ENCODE measurements at places on chromosomes 6 and 20.

GRCh38 chr6:24935366-24936152 is at the start of gene RIPOR2:
TSS of gene RIPOR2 (minus strand) at chr6:24935960. CDS start at chr6:24935898, 62 bp downstream.
- DNase-seq: peak; percentile 73

GRCh38 chr6:139490482-139490881 is 116.0 kb upstream of the CITED2 start:
- DNase-seq: no peak

GRCh38 chr6:149366267-149366921 is 33.7 kb upstream of the SUMO4 start:
- DNase-seq: no peak

DNA sequence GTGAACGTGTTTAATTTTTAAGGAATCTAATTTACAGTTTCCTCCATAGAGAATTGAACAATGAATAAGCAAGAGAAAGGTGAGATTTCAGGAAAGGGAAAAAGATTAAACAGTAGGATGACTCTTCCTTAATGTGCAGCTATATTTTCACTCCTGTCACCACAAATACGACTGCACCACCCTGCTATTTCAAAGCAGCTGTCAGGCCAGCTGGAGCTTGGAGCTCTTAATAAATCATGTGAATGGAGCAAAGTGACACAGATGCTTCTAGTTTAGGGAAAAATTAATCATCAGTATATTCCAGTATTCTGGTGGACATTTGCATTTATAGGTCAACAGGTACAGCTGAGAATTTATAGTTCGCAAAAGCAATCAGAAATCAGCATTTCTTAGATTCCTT is 56.5 kb upstream of the PKIB start:
- no peak for DNase-seq

DNA sequence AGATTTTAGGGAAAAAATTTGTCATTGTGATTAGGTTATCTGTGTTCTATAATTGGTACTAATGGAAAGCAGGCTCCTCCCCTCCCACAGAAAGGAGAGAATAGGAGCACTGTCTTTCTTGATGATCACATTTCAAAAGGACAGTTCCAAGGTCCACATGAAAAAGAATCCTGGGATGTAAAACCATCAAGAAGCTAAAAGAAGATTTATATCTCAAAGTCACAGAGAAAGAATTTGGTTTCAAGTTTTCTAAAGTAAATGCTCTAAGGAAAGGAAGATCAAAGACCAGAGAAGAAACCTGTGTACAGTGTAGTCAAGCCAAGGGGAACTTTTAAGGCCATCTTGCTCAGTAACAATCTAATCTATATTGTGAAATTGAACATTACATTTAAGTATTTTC is 652.7 kb upstream of the HS3ST5 start:
- no peak for DNase-seq

DNA sequence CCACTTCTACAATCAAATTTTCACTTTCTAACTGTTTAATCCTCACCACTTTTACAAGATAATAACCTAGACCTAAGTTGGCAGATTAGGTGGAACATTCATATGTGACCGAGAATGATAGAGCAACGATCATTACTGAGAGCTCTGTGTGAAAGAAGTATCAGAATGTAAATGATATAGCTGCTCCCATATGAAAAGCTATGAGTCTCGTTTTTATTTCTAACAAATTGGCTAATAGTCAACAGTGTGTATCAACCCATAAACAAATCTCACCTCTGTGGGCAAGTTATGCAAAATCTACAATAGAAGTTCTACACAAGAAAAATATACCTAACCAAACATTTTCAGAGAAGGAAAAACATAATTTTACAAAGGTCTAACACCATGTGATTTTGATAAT is 3.7 kb downstream of the LGSN start:
- no peak for DNase-seq

DNA sequence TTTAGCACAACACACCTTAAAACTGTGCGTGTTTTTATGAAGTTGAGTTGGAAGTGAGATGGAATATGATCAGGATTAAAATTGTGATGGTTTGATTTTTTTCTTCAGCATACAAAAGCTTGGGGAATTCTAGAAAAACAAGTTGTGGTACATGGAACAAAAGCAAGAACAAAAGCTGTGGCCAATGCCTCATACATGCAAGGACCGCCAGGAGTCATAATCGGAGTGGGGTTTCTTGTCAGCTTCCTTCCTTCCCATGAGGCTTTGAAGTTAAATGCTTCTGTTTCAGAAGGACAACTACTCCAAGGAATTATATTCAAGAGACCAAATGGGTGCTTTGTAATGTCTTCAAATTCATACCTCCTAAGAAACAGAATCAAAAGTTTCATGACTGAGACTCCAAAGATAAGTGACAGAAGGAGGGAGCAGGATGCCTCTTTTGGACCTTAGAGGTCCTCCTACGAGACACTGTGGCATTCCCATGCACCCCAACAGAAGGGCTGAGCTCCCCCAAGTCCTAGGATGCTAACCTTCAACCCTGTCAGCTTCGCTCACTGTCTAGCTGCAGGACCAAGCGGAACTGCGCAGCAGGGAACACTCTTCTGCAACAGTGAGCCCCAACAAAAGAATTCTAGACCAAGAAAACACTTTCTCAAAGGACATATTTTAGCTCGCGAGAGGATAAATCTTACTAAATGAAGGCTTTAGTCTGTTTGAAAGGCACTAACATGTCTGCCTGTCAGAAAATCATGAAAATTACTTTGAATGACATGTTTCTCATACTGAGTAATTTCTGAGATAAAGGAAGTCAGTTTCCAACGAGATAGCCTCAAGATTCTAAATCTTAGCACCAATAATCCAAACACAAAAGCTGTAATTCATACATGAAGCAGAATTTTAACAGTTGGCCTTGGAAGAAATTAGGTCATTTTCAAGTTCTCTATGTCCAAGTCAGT is 108.5 kb upstream of the NHSL1 start:
- DNase-seq: no peak

- peak; percentile 24 for DNase-seq
Observed at GRCh38 chr20:43691928-43692524, 25.1 kb downstream of the MYBL2 start.

GRCh38 chr6:106560996-106561685 is 68.2 kb downstream of the RTN4IP1 start:
- no peak for DNase-seq

- DNase-seq: no peak
Observed at GRCh38 chr6:109344226-109344625, 38.0 kb downstream of the CD164 start.

DNA sequence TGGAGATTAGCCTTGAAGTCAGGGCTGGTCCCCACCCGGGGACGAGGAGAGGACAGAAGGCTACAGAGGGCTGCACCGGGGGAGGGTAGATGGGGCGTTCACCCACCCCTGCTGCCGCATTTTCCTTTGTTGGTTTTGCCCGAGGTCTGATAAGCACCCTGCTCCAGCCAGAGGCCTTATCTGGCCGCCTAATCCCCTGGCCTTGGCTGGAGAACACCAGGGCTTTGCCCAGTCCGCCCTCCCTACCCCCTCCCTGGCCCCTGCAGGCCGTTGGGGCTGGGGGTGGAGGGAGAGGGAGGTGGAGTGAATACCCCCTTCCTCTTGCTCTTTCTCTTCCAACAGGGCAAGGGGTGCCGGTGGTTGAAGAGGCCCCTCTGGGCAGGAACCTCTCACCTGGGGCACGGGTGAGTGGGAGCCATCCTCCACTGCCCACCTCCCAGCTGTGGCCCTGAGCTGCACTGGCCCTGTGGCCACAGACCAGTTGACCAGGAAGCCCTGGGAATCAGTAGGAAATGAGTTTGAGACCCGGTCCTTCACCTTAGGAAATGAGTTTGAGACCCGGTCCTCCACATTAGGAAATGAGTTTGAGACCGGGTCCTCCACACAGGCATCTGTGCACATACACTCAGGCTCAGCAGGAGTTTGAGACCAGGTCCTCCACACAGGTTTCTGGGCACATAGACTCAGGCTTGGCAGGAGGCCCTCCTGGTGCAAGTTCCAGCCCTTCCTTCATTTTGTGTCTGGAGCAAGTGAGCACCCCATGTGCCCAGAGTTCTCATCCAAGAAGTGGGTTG is 12.0 kb upstream of the GATA5 start:
- no peak for DNase-seq

DNA sequence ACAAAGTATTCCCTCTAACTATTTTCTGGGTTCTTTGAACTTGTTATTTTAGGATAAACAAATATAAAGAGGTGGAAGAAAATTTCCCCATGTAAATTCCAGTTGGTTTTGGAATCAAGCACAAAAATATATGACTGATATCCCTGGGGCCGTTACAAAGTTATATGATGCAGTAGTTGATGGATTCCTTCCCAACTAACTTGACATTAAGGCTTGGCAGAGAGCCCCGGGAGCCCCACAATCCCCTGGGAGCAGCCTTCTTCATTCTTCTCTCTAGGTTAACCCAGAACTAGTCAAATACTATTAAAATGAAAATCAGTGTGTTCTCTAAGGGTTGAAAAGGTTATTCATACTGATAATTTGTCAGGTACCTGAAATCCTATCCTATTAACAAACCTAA is 508.9 kb upstream of the SOX4 start:
- DNase-seq: no peak

DNA sequence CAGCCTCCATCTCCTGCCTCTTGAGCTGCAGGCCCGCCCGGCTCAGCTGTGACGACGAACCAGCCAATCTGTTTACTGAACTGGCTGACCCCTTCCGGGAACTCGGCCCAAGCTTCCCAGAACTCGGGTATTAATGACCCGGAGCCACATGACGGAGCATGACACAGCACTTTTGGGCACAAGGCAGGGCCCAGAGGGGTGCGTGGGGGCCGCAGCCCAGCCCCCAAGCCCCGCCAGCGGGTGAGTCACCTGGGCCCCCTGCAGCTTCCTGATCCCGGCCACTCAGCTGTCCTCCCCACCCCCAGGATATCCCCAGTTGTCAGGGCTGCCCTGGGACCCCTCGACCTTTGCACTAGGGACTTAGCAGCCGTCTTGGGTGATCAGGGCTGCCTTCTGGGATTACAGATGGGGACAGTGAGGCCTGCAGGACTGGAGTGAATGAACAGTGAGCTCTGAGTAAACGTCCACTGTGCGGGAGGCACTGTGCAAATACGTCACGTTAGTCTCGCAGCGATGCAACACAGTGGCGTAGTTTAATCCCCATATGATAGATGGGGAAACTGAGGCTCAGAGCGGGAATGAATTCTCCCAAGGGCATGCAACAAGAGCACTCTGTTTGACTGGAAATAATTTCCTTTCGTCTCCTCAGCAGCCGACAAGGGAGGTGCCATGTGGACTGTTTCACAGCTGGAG is 102.1 kb downstream of the CEBPB start:
- DNase-seq: peak; percentile 37

DNA sequence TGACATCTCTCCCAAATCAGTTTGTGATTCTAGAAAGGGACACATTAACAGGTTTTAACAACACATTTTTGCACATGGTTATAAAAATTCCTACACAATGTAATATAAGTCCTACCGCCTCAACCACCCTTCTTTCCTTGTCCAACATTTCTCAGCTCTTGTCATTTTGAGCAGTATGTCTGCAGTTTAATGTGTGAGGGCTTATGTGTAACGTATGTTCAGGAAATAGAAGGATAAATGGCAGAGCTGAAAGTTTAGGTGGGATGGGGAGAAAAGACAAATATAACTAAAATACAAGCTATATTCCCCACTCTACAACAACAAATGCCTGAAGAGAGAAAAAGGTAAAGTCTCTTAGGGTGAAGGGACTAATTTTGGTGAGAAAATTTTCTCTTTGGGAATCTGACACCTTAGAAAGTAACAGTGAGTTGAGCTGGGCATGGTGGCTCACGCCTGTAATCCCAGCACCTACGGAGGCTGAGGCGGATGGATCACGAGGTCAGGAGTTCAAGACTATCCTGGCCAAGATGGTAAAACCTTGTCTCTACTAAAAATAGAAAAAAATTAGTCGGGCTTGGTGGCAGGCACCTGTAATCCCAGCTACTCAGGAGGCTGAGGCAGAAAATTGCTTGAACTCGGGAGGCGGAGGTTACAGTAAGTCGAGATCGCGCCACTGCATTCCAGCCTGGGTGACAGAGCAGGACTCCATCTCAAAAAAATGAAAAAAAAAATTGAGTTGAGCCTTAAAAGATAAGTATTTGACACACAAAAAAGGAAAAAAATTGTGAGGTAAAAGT is 5.1 kb downstream of the PNRC1 start:
- no peak for DNase-seq

GRCh38 chr6:47206626-47207025 is 103.1 kb downstream of the TNFRSF21 start:
- no peak for DNase-seq

DNA sequence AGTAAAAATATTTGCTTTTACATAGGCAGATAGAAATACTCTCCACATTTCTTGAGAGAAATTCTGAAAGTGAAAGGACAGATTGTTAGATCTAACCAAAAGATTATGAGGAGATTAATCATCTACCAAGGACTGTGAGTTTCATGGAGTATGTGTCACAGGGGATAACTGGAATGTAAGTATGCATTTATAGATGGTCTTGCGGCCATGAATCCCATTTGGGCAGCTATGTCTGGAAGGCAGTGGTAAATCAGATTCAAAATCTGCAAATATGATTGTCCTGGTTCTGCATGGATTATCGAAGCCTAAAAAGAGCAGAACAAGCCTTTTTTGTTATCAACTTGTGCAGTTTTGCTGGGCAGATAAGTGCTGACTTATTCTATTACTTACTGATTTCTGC is 293.8 kb downstream of the RFPL4B start:
- no peak for DNase-seq

DNA sequence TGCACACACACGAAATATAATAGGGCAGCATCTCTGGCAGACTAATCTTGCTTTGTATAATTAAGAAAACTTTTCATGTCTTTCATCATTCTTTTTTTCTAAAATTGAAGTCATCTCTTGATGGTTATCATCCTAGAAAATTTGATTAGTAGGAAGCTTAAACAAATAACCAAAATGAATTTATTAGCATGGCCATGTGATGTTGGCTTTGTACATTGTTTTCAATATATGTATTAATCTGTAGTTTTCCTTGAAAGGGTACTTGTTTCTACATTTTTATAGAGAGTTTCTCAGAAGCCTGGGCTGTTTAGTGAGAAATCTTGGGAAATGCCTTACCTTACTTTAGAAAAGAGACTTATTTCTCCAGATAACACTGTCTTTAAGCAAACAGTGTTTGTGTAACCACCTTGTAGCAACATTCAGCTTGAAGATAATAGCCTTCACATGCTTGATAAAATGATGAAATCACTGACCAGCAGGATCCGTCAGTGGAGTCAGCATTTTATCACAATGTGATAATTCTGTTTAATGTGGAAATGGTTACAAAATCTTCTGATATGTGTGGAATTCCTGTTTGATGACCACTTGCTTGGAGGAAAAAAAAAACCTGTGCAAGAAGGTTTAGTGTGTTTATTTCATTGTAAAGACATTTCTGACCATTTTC is 147.8 kb downstream of the MACROD2 start:
- DNase-seq: no peak

DNA sequence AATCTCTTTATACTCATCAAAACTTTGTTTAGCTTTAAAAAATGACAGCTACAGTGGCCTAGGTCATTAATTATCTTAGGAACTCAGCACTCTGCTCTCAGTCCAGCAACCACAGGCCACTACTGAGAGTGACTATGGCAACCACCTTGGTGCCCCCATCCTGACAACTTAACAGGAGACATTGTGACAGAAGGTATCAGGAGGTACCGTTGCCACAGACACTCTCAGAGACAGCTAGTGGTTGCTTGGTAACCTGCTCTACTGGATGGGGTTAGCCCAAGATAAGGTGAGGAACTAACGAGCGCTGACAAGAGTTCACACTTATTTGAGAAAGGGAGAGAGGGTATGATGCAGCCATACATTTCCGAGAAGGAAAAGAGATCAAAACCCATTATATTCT is 76.1 kb upstream of the TFAP2D start:
- no peak for DNase-seq

GRCh38 chr6:153032255-153032882 is 29.9 kb upstream of the MTRF1L start:
- DNase-seq: no peak
